Activated CD4-positive, alpha-beta T cell treated with anti-CD3 and anti-CD28 coated beads for 36 hours (primary cell): ENCODE measurements at places on chromosomes 1 and 21.

GRCh38 chr1:115454837-115455511, 116.9 kb upstream of the NGF start:
- no peak for DNase-seq

DNA sequence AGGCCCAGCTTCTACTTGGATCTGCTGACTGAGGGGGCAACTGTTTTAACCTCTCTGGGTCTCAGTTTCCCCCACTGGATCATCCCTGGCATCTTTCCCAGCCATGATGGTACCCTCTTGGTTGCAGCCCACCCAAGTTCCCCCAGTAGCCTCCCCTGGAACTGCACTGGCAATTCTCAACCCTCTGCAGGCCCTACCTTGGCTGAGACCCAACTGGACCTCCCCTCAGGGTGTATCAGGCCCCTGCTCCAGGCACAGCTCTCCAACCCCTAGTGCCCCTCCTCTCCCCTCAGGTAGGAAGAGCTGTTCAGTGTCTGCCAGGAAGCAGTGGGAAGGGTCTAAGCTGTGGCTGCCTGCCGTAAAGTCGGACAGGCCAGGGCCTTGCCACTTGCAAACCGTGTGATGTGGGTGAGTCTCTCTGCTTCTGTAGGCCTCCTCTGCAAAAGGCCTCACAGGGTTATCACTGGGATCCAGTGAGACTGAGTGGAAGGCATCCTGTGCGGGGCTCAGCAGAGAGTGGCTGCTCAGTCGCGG, 32.1 kb downstream of the RHBG start:
- no peak for DNase-seq

DNA sequence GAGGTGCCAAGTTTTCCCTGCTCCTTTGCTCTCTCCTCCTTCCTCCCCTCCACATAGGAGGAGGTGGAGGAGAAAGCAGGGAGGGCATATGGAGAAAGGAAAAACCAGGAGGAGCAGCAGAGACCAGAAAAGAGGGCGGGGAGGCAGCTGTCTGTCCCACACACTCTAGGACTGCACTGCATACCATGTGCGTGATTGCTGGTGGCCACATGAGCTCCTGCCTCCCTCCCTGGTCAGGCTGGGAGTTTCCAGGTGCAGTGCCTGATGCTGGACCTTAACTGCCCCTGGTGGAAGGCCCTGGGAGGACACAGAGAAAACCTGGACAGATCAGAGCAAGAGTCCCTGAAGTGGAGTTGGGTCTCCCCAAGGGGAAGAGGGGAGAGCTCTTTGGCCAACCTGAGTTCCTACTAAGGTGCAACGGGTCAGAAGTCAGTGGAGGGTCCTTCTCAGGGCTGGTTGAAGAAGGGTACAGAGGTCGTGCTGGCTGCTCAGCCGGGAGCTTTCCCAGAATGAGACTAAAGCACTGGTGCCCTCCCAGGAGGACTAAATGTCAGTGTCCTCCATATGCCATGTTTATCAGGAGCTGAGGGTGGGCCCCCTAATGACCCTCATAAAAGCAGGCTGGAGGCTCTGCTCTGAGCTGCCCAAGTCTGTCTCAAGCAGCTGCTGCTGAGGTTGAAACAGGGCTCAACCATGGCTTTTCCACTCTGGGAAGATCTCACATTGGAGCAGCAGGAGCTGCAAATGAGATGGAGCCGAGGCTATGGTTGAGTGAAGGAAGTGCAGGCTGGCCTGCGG, 3.5 kb upstream of the LGR6 start:
- DNase-seq = no peak

DNA sequence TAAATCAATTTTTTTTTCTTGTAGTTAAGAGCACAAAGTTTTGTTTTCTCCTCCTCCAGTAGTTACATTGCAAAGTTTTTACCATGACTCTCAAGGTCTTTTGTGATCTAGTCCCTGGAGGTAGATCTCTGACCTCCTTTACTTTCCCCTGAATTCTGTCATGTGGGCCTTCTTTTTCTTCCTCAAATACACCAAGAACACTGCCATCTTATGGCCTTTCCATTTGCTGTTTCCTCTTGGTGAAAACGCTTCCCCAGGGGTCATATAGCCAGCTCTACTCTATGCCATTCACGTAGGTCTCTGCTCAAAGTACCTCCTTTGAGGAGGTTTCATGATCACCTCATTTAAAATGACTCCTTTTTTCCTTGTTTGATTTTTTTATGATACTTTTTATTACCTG, 2.7 kb downstream of the DDX20 start:
- no peak for DNase-seq

DNA sequence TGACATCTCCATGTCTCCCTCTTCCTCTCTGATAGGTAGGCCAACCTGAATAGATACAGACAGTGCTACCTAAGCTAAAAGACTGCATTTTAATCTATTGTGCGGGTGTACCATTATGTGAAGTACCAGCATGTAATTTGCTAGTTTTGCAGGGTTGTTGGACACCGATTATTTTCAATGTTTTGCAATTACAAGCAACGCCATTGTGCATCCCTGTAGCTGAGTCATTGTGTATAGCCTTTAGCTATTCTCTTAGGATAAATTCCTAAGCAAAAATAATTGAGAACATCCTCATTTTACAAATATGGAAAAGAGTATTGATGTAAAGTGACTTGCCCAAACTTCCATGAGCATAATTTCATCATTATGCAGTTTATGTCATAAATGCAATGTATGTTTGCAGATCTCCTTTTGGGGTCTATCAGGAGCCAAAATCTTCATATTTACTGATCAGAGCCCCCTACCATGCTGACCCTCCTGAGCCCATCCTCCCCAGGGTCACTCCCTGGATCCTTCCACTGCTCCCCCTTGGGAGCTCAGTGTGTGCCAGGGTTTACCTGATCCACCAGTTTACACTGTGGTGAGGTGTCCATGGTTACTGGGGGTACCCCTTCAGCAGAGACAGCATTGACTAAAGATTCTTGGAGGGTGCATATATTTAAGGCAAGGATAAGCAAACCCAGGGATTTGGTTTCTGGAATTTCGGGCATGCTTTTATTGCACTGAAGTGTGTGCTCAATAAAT, 80.6 kb downstream of the CCDC185 start:
- no peak for DNase-seq

DNA sequence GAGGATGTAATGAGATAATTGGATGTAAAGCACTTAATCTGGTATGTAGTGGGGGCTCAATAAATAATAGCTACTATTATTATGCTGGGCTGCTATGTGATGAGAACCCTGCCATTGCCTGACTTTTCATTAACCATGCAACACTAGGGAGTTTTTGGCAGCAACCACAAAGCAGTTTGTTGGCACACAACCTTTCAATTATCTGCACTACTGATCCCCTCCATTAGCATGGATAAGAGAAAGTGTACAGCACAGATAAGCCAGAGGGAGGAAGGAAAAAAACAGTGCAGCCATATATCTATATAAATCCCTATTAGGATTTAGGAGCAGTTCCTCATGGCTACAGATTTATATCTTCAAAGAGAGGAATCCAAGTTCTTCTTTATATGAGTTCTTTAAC, 498.5 kb downstream of the NUF2 start:
- DNase-seq = no peak

DNA sequence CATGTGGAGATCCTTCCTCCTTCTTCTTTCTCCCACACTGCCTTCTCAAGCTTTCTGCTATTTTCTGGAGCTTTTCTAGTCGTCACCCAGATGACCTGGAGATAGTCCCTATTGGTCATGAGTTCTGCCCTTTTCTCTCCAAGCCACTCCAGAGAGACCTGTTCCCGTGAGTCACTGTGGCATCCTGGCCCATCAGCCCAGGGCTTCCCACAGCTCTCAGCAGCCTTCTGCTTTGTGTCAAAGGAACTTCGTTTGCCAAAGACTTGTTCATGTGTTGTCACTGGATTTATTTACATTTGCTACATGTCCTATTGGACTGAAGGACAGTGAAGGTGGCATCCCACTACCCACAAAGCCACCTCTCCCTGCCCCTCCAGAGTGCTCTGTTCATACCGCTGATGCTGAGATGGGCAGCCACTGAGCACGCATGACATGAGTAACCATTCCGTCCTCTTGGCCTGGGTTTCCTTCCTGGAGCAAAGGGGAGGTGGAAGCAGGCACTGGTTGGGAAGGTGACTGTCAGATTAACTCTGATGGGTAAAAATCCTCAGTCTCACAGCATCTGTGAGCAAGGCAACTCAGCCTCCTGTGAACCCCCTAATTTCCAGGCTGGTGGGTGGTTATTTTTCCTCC, 119.2 kb downstream of the EDEM3 start:
- DNase-seq = no peak

- DNase-seq = no peak
Observed at GRCh38 chr1:20684651-20685050, 23.5 kb upstream of the DDOST start.

DNA sequence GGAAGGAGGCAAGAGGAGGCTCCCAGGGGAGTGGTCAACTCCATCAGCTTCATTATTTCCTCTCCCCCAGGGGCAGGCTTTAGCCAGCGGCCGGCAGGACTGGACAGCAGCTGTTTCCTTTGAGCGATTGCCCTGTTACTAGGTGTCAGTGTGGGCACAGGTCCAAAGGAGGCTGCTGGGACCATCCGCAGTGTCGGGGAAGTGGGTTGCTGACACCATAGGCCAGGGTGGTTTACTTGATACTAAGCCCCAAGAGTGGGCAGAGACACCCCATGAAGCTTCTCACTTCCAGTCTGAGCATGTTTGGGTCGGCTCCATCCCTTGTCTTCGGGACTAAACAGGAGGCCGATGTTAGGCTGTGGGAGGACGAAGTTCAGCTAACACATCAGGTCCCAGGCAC, 63.6 kb downstream of the KAZN start:
- DNase-seq = no peak

DNA sequence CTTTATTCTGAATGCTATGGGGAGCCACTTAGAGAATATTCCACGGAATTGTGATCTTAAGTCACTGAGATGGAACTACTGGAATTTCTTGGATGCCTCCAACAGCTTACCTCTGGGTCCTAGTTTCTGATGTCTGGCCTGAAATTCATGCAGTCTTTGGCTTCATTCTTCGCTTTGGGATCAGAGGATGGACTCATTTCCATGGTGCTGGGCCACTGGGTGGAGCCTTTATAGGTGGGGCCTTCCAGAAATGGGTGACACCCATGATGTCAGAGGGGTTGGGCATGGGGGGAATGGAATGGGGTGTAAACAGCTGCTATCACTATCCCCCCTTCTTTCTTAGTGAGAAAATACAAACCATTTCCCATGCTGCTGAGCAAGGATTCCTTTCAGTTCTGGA, 73.7 kb upstream of the FGGY start:
- no peak for DNase-seq

- DNase-seq = no peak
Observed at GRCh38 chr1:23475641-23476040, 8.3 kb downstream of the ASAP3 start.

GRCh38 chr1:226882631-226883409, 12.4 kb downstream of the PSEN2 start:
- peak; percentile 54 for DNase-seq

GRCh38 chr1:51317798-51318197, 12.6 kb downstream of the TTC39A start:
- DNase-seq = no peak

GRCh38 chr1:201633811-201634210, 94.9 kb downstream of the NAV1 start:
- no peak for DNase-seq

DNA sequence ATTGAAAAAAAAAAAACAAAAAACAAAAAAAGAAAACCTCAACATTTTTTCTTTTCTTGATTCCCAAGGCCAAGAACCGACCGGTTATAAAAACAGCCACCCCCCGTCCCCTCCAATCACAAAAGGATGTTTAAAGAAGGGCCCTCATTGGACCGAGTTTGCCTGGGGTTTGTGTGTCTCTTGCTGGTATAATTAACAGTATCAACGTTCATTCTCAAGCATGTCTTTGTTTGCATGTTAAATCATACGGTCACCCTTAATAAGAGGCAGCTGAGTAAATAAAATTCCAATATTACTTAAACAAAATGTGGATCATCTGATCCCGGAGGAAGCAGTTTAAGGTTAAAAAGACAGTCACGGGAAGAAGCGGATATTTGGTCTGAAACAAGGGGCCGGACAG, 201.1 kb downstream of the PRDM2 start:
- no peak for DNase-seq

GRCh38 chr1:182308826-182309225, 82.8 kb downstream of the GLUL start:
- DNase-seq = no peak

DNA sequence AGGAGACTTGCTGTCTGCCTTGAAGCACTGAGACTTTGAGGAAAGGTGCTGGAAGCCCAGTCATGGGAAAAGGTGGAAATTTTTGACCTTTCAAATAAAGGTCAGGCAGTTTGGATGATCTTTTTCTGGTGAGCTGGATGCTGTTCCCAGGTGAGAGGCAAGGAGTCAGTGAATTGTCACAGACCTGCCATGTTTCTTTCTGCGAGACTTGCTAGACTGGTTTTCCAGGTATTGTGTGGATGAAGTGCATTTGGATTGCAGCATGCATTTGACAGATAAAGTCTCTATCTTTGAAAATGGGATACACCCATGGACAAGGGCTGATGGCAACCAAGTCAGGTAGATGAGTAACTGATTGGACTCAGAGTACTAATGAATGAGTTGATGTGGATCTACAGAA, 65.7 kb upstream of the NHLH2 start:
- DNase-seq = no peak

GRCh38 chr1:22489823-22490222, 38.2 kb downstream of the ZBTB40 start:
- no peak for DNase-seq

DNA sequence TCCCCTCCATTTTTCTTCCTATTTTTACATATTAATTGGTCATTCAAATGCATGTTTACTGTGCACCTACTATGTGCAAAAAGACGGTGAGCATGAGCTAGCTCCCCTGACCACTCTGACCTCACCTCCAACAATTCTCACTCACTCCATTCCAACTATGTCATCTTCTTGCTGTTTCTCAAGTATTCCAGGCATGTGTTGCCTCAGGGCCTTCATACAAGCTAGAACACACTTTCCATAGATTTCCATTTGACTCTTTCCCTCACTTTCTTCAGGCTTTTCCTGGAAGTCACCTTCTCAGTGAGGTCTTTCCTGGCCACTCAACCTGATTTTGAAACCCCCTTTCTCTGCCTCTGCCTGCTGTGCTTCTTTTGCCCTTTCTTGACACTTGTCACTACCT, 32.6 kb downstream of the CHIA start:
- DNase-seq = no peak

GRCh38 chr1:185358957-185359356, 41.9 kb upstream of the IVNS1ABP start:
- no peak for DNase-seq

DNA sequence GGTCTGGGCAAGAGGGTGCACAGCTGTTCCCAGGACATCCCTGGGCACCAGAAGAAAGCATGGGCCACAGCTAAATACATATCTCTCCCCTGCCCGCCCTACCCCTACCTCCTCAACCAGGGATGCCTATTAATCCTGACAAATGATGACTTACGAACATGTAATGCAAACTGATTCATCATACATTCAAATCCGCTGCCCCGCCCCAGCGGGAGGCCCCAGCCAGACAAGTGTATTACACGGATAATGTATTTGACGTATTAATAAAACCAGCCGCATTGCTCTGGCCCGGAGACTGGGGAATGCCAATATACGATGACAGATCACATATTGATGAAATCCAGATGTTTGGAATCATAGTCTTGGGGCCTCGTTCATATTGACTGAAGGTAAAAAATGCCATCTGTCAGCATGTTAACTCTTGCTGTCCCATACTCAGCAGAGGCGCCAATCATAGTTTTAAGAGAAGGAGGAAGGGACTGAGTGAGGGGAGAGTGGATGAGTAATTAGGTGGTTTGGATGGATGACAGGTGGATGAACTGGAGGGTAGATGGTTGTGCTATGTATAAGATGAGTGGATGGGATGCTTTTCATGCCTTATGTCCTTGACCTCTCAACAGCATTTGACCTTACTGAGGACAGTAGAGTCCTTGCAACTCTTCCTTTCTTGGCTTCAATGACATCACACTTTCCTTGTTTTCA, 68.2 kb downstream of the TMEM53 start:
- DNase-seq = no peak

GRCh38 chr1:52590266-52590665, 11.9 kb upstream of the GPX7 start:
- DNase-seq = no peak
